Bone marrow (tissue), 2 donors: ENCODE measurements at places on chromosomes 11 and 22.

GRCh38 chr22:29257751-29258181 is 10.0 kb downstream of the RHBDD3 start:
- DNase-seq, result no peak

DNA sequence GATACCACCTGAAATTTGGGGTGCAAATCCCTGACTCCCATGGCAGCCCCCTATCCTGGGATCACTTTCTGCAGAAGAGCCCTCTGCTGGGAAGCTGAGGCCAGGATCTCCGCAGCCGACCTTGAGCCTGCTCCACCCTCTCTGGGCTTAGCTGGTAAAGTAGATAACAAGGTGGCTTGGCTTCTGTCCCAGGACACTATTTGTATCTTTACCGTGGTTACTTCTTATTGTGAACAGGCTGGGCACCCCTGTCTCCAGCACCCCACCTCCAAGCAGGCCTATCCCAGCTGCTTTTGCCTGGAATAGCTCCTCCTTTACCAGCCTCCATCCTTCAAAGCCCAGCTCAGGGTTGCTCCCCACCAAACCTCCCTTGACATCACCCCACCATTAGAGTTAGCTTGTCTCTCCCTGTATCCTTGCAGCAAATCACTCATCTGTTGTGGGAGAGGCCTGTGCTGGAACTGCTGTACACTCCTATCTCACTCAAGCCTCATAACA is 35.2 kb upstream of the P2RY2 start:
- DNase-seq, result no peak

DNA sequence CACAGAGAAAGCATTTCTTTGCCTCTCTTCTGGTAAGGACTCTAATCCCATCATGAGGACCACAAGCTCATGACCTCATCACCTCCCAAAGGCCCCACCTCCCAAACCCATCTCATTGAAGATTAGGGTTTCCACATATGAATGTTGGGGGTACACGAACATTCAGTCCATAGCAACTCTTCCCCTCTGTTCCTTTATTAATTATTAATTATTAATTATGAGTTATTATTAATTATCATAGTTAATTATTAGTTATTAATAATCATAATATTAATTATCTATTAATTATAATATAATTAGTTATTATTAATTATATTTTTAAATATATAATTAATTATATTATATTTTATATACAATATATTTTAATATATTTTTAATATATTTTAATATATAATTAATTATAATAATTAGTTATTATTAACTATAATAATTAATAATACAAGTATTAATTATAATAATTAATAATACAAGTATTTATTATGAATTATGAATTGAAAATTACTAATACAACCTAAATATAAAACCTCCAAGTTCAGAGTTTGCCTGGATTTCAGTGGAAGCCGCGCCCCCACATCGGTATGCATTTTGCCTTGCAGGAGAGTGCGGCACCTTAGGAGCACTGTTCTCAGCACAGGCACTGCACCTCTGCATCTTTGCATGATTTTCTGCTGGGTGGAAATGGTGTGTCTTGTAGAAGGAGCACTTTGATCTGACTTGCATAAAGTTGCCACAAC is 128.0 kb upstream of the FGF3 start:
- no peak for DNase-seq

DNA sequence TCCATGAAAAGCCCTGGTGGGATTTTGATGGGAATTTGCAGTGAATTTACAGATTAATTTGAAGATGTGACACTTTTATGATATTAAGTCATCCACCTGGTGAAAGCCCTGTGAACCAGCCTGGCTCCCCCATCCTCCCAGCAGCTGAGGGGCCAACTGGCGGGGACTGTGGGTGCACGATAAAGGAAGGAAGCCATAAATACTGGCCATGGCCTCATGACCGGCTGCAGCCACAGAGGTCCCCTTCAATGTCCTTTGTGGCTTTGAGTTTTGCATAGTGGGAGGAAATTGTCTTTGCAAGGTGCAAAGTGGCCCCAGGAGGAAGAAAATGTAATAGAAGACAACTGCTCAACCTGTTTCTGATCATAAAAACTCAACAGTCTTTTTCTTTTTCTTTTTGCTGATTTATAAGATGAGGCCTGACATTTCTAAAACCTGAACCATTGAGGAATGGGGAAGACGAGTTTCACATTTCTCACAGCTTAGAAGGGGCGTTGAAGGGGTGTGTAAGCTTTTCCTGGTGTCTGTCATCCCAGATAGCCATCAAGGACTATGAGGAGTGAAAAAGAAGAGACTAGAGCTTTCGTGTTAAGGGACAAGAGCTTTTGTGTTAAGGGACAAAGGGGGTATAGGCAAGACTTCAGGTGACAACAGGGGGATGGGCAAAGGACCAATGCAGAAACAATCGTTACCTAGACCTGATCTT is 6.3 kb upstream of the NDUFV1 start:
- peak; percentile 46 for DNase-seq

DNA sequence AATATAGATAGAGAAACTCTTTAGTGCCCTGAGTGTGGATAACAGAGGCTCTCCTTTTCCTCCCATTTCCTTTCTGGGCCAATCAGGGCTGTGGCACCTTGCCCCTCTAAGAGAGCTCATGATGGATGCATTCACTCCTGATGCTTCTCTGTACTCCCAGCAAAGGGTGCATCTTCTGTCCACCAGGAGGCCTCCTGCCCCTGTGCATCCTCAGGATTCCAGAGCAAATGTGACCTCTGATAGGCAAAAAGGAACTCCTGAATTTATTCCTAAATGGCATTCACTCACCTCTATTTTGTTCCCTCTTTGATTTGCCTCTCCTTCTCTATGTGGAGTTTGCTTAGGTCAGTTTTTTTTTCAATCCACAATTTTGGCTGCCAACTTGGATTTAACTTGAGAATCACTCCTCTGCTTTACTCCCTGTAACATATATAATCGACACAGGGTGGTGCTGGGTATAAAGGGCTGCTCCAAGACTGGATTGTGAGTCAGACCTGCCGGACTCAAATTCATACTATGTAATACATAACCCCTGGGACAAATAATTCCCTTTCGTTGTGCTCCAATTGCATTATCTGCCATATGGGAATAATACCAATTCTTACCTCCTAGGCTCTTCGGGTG is 1.1 kb upstream of the MRGPRX4 start:
- DNase-seq, result no peak

DNA sequence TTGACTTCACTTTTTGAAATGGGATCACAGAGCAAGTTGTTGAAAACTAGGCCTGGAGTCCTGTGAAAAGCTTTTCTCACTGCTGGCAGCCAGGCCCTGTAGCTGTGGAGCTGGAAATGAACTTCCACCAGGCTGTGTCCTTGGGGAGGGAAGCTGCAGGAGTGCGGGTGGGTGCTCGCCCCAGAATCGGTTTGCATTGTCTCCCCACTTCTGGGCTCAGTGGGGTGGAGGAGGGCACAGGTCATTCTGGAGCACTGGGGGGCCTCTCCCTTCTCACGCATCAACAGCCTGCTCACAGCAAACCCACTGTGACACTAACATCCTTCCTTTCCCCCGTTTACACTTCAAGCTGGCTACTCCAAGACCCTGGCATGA is 15.2 kb downstream of the GLB1L2 start:
- no peak for DNase-seq

- no peak for DNase-seq
These were observed 29.0 kb upstream of the VWA5A start for GRCh38 chr11:124085997-124086846.

DNA sequence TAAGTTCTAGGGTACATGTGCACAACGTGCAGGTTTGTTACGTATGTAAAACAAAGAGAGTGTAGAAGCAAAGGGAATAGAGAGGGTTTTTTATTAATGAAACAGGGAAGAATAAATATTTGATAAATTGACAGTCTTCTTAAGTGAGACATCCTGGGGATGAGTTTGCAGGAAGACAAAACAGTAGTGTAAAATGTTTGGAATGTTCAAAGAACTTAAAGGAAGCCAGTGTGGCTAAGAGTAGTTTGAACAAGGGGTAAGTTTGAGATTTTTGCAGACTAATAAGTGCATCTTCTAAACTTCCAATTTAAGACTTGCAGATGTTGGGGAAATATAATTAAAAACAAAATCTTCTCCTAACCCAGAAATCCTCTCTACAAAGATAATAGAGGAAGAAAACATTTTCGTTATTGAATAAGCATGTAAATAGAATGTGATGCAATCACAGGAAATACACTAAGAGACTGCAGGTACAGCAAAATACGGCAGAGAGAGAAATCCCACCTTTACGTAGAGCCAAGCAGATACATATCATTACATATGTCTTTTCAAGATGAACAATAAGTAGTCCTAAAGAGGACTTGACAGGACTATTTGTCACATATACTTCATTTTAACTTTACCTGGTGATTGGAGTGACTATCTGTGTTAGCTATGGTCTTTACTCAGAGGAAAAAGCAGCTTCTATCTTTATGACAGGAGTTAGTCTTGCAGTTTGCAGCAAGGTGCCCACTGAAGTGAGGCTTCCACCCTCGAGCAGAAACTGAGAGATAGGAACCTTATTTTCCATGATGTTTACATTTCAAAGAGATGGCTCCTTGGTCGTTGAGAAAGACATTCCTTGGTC is 402.1 kb downstream of the CNTN5 start:
- no peak for DNase-seq

DNA sequence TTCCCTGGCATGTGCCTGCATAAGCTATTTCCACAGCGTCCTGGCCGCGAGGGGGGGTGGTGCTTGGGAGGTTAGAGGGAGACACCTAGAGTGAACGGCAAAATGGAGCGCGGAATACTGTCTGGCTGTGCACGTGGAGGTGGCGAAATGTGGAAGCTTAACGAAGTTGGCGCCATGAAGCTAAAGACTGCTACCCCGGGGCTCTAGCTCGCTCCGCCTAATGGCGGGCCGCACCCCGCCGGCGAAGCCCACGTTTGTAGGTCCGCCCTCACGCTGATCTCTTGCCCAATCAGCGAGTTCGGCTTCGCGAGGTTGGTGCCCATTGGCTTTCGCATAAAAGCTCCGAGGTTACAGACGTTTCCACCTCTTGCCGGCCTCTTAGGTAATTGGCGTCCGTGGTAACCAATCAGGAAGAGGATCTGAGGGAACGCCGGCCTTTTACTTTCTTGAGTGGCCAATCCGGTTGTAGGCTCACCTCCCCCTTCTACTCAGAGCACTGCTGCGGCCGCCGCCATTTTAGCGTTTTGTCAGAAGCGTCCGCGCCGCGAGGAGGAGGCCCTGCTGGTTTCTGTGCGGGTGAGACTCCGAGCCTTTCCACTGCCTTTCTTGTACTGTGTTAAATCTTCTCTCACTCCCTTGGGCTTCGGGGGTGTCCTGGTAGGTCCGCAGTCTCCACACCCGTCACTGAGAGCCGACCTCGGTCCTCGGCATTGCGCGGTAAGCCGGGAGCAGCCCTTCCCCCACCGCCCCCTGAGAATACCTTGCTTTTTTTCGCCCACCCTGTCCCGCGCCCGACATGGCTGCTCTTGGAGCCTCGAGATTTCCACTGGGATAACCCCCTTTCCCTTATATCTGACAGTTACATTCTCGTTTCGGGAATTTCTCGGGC is at the start of gene RBM4:
RBM4 (plus strand) TSS at position 527 of the 889 bp plus-strand sequence. CDS start 1,009 bp downstream, outside the sequence.
- DNase-seq, result peak; percentile 69

DNA sequence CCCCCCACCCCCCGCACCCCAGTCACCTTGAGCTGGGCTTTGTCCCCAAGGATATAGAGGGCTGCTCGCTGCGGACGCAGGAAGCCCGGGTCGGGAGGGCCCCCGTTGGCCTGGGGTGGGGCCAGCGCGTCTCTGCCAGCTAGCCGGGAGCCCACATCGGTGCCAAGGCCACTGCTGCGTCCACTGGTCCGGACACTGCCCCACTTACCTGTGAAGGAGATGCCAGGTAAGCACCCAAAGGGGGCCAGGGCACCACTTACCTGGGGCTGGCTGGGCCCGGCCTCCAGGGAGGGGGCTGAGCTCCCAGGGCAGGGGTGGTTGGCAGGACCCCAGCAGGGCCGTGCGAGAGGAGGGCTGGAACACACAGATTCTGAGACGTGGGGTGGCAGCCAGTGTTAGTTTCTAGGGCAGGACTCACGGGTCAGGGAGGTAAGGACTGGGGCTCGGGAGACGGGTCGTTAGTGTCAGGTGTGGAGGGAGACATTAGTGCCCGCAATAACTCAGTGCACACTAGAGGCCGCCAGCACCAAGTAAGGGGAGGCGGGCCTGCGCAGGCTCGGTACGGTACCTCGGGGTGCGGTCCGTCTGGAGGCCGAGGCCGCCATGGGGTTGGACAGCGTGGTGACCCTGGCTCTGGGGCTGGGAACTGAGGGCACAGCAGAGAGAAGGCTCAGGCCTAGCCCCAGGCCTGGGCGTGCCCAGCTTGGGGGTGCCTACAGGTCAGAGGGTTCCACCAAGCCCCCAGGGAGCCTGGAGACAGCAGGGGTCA is 18.2 kb downstream of the SBF1 start:
- no peak for DNase-seq

GRCh38 chr22:39148727-39149535 is 3.5 kb downstream of the CBX7 start:
- DNase-seq, result no peak
